ENCODE measurements at places on chromosomes 7 and 10.

GRCh38 chr7:116633131-116633988 lies 38.6 kb upstream of the MET start:
- DNase-seq, result no peak

GRCh38 chr7:98860071-98860470 lies 9.7 kb downstream of the TMEM130 start:
- DNase-seq, result no peak

DNA sequence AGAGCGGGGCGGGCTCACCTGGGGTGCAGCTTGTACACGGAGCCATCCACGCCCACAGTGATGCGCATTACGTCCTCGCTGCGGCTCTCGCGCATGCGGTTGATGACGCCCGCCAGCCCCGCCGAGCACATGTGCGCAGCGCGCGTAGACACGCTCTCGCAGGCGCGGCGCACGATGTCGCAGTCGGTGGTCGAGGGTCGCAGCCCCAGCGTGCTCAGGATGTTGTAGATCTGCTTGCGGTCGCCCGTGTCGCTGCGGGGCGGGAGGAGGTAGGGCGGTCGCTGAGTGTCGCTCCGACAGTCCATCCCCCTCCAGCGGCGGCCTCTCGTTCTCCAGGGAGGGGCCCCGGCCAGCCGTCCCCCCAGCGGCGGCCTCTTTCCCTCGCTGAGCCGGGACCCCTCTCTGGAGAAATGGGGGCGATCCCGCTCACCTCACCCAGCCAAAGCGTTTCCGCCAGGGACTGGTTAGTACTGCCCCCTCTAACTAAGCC lies 4.4 kb upstream of the MYL7 start:
- no peak for DNase-seq

GRCh38 chr10:70679498-70679897 lies 7.2 kb downstream of the ADAMTS14 start:
- DNase-seq, result no peak

DNA sequence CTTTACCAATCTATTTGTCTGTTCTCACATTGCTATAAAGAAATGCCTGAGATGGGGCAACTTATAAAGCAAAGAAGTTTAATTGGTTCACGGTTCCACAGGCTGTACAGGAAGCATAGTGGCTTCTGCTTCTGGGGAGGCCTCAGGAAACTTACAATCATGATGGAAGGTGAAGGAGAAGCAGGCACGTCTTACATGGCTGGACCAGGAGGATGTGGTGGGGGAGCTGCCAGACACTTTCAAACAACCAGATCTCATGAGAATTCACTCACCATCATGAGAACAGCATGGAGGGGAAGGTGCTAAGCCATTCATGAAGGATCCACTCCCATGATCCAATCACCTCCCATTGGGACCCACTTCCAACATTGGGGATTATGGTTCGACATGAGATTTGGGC lies 64.8 kb upstream of the SEPHS1 start:
- DNase-seq, result no peak

Measured in NCI-H1436 treated with DMSO at 0.1 percent for 48 hours (cell line).